AG10803 (cell line): ENCODE measurements at places on chromosomes 16 and 17.

GRCh38 chr16:27759301-27759871 is 209.4 kb downstream of the KATNIP start:
- DNase-seq = peak; percentile 54

- peak; percentile 22 for DNase-seq
Measured at GRCh38 chr16:17518441-17518840, 47.7 kb upstream of the XYLT1 start.

DNA sequence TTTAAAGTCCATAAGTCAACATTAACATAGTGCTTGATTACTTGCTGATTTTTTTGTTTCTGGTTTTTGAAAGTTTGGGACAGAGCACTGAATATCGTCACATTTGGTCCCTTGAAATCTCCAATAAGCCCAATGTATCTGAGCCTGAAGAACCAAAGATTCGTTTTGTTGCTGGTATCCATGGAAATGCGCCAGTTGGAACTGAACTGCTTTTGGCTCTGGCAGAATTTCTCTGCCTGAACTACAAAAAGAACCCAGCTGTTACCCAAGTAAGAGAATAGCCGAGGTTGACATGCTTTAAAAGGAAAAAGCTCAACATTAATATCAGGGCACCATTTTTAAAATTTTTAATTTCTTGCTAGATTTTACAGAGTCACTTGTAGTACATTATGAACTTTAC is 27.7 kb upstream of the GOSR1 start:
- peak; percentile 49 for DNase-seq

DNA sequence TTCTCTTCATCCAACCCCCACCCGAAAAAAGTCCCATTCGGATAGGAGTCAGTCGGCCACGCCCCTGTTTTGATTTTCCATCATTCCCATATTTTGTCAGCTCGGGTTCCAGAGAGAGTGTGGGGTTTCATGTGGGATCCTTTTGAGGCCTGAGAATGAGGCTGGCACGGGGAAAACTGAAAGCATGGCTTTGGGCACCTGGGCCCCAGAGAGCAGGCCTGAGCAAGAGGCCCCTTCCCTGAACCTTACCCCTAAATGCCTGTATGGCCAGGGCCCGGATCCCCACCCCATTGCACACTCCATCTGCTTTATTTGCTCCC is 4.6 kb upstream of the HOXB4 start:
- no peak for DNase-seq

DNA sequence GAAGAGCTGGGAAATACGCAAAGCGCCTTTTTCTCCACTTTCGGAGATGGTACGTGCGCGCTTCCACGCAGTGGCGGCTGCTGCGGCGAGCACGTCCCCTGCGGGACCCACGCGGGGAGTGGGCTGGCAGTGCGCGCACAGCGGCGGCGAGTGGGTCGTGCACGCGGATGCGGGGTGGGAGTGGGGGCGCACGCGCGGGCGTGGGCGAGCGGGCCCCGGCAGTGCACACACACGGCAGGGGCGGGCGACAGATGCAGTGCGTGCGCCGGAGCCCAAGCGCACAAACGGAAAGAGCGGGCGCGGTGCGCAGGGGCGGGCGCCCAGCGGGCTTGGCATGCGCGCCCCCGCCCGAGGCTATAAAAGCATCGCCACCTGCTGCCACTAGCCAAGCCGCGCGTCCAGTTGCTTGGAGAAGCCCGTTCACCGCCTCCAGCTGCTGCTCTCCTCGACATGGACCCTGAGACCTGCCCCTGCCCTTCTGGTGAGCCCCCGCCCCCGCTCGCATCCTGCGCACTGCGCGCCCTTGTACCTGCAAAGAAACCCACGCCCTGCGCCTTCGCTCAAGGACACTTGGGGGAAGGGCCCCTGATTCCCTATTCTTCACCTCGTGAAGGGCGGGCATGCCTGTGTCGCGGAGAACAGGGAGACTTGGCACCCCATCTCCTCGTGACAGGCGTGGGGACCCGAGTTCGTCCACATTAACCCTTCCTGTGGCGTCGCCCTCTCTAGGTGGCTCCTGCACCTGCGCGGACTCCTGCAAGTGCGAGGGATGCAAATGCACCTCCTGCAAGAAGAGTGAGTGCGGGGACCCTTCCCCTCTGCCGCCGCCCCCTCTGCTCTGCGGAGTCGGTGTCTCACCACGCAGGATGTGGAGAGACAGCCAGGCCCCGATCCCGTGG is at the start of gene MT3:
Gene MT3, plus strand, starts transcription at position 388 of the 899 bp plus-strand sequence. Its CDS starts 63 bp downstream, at position 451.
- no peak for DNase-seq

- DNase-seq = peak; percentile 66
Measured at GRCh38 chr16:4081521-4082021, 34.7 kb downstream of the ADCY9 start.

DNA sequence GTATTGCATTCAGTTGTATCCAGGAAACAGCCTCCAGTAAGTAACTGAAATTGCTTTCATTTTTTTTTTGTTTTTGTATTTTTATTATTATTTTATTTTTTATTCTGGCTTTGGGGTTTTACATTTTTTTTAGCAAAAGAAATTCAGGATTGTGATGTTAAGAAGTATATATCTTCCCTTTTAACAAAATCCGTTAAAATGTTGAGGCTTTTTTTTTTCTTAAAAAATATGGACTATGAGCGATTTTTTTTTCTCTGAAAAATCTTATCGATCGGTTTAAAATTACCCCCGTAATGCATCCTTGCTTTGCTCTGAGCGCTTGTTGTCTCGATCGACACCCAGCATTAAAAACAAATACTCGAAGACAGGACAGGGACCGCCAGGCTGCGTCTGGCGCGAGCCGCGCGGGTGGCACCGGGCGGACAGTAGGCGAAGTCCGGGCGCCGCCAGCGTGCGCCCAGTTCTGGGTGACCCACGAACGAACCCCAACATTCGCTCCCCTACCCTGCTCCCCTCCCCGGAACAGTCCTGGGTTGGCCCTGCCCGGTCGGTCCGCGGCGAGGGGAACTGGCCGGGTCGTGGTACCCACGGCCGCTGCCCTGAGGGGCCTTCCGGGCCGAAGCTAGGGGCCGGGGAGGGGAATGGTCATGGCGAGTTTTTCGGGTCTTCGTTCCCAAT is 482 bp downstream of the BAHCC1 start:
- DNase-seq = no peak

- DNase-seq = no peak
Measured at GRCh38 chr16:9003322-9003721, 39.6 kb upstream of the USP7 start.

DNA sequence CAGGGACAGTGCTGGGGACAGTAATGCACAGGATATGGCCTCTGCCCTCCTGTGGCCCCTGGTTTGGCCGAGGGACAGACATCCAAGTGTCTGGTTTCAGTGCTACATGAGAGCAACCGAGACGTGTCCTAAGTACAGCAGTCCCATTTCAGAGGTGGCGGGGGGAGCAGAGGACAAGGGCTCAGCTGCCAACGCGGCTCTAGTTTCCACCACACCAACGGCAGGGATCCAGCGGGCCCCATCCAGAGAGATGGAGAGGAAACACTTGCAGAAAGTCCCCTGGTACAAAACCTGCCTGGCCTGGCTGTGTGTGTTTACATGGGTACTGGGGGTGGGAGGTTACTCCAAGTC is 125.8 kb upstream of the SMURF2 start:
- DNase-seq = no peak

GRCh38 chr16:28990375-28991040 is 5.7 kb downstream of the LAT start:
- DNase-seq = no peak

DNA sequence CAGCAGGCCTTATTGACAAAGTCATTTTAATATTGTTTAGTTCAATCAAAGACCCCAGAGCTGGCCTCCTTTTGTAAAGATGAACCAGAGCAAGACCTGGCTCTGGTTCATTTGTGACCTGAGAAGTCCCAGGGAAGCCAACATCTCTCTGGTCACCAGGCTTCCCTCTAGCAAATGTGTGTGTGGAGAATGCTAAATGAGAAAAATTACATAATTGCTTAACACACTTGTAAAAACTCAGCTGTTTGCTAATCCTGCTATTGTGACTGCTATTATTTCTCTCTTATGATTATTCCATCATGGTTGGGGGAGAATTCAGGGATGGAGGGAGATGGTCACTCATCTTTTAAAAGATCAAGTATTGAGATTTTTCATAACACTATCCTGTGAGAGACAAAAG is 94.3 kb upstream of the CLEC3A start:
- no peak for DNase-seq

DNA sequence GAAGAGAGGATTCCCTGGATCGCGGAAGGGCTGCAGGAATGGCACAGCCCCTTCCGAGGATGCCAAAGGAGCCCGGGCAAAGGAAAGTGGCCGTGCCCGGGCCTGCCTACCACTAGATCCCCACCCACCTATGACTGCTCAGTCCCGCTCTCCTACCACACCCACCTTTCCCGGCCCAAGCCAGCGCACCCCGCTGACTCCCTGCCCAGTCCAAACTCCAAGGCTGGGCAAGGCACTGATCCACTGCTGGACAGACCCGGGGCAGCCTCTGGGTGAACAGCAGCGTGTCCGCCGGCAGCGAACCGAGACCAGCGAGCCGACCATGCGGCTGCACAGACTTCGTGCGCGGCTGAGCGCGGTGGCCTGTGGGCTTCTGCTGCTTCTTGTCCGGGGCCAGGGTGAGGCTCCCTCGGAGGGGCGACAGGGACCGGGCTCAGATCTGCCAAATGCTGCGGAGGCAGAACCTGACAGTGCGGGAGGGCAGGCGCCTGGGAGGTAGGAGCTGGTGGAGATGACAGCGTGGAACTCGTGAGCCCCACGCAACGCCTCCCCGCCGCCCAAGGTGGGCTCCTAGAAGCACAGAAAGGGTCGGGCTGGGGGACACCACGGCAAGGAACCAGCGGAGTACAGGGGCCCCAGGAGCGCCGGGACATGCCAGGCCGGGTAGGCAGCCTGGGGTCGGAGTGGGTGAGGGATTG is at the start of gene CES2:
Gene CES2, plus strand, starts transcription at position 203 of the 698 bp plus-strand sequence. Its CDS starts 120 bp downstream, at position 323.
- DNase-seq = peak; percentile 53

- peak; percentile 54 for DNase-seq
Measured at GRCh38 chr17:19262650-19263631, 25.8 kb downstream of the EPN2 start.

- DNase-seq = no peak
Measured at GRCh38 chr16:24853169-24853824, 7.5 kb downstream of the SLC5A11 start.

DNA sequence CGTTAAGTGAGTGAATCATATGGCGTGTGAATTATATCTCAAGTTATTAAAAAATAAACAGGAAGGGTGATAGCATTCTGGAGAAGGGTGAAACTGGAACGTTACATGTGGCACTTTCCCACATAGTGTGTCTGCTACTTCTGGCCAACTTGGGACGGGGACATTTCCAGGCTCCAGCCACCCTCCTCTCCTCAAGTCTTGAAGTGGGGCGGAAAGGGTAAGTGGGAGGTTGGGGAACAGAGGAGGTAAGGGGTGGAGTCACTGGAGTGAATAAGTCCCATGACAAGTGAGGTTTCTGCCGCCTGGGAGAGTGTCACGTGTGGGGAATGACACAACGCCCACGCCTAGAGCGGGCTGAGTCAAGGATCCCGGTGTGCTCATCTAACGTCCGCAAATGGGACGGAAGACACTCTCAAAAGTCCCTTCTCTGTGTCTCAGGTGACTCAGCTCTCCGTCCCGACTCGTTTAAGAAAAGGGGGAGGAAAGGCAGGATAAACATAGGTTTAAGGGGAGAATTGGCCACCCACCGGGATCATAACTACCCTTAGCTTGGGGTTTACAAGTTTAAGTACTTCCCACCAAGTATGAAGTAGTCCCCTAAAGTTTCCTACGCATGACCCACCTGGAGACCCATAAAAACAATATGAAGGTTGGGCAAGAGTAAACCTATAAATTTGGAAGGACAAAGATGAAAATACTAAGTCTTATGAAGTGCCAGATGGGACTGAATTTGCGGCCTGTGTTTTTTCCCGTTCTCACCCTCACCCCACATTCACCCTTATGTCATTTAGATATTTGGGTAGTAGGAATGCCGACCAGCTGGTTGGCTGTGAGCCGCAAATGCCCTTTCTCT is 1.2 kb upstream of the SPAG9 start:
- peak; percentile 95 for DNase-seq

- no peak for DNase-seq
Measured at GRCh38 chr16:5056352-5056751, 9.4 kb downstream of the C16orf89 start.

DNA sequence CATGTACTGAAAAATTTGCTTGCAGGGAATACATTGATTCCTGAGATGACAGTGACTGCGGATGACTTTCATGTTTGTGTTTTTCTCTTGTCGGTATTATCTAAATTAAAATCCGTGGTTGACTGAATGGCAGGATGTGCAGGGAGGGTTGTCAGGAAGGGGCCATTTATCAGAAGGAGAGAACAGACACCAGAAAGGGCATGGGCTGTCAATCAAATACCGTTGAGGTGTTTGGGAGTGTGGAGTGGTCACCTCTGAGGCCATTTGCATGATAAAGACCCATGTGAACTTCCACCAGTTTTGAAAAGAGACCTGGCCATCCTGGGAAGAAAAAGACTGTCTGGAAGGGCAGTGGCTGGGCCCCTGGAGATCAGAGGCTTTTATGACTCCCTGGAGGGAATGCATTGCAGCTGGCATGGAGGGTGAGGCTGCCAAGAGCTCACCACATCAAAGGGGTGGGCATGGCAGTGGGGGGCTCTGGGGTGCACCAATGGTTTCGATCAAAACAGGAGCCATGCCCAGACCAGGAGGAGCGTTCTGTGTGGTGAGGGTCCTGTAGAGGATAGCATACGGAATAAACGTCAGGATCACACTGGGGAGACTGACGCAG is 67.1 kb downstream of the CYLD start:
- no peak for DNase-seq

DNA sequence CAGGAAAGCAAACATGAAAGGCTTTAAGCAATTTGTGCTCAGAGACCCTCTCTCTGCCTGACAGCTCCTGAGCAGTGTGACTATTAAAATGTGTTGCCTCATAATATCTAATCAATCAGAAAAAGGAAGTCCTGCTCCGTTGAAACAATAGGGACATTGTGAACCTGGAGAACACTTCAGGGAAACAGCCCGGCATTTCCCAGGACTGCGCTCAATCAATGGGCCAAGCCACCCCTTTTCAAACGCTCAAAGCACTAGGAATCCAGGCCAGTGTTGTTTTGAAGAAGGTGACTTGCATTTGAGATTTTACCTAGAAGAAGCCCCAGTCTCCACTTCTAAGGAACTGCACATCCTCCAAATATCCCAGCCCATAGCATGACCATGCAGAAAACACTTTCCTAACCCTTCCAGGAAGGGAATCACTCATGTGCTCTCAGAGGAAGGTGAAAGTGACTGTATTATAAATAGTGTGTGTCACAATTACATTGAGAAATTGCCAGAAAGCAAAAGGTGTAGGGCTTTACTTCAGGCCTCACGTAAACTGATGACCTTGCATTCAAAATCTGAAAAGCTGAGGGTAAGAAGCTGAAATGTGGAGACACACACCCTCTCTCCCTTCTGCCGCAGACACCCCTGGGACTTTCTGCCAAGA is 19.4 kb downstream of the CDRT4 start:
- DNase-seq = no peak

GRCh38 chr17:49975531-49975930 is 6.5 kb downstream of the DLX4 start:
- DNase-seq = no peak

- no peak for DNase-seq
Measured at GRCh38 chr17:38509772-38510420, 81.6 kb downstream of the ARHGAP23 start.

GRCh38 chr17:19361326-19361725 is 1.2 kb downstream of the B9D1 start:
- DNase-seq = no peak
